ENCODE measurements at places on chromosomes 6 and 20.

DNA sequence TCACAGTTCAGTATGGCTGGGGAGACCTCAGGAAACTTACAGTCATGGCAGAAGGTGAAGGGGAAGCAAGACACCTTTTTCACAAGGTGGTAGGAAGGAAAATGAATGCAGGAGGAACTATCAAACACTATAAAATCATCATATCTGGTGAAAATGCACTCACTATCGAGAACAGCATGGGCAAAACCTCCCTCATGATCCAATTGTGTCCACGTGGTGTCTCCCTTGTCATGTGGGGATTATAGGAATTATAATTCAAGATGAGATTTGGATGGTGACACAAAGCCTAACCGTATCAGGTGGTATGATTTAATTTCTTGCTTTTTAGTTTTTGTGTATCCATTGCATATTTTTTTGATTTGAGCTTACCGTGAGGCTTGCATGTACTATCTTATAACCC, 133.2 kb upstream of the SYNCRIP start:
- DNase-seq, result no peak

GRCh38 chr6:144493035-144493910, 208.1 kb downstream of the UTRN start:
- DNase-seq, result no peak

DNA sequence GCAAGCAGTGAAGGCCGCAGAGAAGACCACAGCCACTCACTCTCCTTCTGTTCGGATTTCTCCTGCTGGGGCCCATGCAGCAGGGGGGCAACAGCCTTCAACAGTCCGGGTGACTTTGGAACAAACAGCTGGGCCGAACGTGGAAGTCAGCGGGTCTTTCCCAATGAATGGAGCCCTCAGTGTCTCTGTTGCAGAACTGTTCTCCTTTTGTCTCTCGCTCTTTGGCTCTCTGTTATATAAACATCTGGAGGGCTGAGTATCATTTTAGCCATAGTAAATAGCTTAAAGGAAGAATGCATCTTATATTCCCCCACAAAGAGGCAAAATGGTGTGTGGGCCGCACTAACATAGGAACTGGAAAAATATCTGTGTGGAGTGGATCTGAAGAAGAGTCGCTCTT, 136.7 kb upstream of the RALGAPA2 start:
- DNase-seq, result no peak

DNA sequence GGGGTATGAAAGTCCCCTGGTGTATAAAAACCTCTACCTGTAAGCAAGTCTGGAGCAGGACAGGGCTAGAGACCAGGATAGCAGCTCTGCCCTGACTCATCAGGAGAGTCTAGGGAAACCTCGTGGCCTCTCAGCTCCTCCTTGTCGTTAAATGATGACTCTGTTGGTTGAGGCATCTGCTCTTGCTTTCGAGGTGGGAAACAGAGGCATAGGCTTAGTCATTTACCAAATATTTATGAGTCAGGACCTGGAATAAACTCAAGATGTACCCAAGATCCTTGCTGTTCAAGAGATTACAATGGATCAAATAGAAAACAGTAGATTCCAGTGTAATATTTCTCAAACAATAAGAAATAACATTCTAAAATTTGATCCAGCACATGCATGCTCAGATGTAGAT, 5.5 kb downstream of the MANBAL start:
- DNase-seq, result no peak

DNA sequence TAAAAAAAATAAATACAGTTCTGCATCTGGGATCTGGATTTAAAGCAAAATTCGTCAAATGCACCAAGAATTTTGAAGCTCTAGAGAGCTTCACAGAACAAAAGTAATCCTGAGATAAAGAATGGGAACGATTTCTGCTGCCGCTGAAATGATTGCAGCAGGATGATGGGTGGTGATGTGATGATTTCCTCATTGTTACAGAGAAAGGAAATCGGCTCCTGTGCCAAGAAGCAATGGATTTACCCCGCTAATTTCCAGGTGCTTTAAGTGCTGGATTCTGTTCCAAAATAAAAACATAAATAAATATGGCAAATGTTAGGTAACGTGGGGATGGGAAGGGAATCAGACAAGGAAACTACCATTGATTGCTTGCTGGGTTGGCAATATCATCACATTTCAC, 1067.9 kb upstream of the MAP3K7 start:
- DNase-seq, result no peak
